NCI-H1436 treated with DMSO at 0.1 percent for 48 hours (cell line): ENCODE measurements at places on chromosomes 16 and 17.

DNA sequence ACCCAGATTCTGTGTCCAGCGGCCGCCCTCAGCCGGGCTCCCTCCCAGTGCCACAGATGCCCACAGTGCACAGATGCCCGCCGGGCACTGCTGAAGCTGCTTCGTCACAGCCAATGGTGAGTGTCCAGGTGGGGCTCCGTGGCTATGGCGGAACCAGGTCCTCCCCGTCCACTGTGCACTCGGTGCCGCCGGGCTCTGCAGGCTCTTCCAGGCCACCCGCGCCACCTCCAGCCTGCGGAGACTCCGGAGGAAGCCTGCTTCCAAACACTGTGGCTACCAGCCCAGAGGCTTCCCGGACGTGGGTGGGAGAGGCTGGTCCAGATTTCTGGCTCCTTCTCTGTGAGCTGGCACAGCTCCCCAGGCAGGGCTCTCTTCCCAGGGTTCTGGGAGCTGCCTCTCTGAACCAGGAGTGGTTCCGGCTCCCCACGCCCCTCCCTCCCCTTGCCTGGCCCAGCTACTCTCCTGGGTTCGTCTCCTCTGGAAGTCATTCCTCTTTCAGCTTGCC is 2.8 kb upstream of the PYCR1 start:
- DNase-seq = no peak

DNA sequence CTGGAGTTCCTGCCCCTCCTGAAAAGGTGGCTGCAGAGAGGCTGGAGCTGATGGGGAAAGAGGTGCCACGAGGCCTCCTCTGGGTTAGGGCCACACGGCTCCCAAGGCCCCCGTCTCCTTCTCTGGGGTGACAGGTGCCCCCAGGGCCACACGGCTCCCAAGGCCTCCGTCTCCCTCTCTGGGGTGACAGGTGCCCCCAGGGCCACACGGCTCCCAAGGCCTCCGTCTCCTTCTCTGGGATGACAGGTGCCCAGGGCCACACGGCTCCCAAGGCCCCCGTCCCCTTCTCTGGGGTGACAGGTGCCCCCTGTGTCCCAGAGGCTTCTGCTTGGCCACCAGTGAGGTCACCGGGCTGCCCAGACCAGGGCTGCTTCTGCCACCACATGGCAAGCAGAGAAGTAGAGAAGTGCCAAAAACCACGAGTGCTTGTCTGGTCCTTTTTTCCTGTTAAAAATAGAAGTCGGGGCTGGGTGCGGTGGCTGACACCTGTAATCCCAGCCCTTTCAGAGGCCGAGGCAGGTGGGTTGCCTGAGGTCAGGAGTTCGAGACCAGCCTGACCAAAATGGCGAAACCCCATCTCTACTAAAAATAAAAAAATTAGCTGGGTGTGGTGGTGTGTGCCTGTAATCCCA is 4.1 kb downstream of the CAPN15 start:
- no peak for DNase-seq

DNA sequence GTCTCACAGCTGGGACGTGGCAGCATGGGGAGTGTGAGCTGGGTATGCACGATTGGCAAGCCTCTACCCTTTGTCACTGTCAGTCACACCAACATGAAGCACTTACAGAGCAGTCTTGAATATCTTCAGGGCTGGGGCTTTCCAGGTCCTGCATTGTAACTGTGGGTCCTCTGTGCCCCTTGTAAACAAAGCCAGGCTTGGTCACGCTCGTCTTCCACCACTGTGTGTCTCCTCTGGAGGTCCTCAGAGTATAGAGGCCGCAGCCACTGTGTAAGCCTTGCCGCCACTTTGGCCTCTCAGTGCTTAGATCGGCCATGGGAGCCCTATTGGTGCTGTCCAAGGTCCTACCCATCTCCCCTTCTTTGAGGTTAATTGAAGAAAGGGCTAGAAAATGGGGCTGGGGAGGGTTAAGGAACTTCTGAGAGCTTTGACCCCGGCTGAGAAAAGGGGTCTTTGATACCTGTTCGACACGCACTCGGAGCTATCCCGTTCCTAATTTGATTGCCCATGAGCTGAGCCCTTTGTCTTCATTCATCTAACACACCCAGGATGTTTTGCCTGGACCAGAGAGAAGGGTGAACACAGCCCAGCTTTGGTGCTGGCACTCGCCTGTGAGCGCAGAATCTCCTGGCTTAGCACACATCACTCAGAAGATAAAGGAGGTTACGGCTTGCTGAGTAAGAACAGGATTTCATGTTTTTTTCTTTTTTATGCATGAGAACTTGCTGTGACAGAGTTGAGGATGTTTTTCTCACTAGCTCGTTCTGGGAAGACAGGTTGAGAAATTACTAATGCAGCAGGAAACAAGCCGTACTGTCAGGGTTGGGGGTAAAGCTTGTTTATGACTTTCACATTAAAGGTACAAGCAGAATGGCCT is 267.9 kb downstream of the CPPED1 start:
- DNase-seq = no peak

GRCh38 chr16:3358871-3359270 is 3.2 kb downstream of the OR2C1 start:
- DNase-seq = no peak

DNA sequence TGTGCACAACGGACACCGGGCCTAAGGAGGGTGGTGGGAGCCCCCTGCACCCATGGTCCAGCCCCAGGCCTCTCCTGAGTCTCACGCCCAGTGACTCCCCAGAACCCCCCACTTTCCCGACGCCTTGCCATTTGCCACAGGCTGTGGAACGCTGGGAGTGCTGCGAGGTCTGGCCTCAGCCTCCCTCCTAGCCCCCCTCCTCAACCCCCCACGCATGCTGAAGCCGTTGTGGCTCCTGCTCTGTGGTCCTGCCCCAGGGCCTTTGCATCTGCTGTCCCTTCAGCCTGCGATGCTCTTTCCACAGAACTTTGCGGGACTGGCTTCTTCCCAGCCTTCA is 226.0 kb upstream of the GSE1 start:
- DNase-seq = no peak

- no peak for DNase-seq
Observed at GRCh38 chr17:28737770-28738679, 5.8 kb upstream of the TRAF4 start.

DNA sequence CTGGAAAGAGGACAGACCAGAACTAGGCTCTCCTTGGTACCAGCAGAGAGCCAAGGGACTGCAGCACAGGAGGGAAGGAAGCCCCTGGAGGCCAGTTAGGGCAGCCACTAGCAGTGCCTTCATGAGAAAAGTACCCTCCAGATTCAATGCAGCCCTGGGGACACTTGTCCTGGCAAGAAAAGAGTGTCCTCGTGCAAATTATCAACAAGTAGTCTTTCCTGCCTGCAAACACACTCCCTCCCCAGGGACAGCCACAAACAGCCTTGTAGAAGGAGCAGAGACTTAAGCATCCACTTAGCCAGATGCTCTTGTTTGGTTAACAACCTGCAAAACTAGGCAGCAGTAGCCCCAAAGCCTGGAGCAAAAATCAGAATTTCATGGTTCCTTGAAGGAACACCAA is 24.3 kb downstream of the CENPV start:
- DNase-seq = peak; percentile 61

- no peak for DNase-seq
Observed at GRCh38 chr16:68246121-68246520, 948 bp downstream of the PLA2G15 start.

DNA sequence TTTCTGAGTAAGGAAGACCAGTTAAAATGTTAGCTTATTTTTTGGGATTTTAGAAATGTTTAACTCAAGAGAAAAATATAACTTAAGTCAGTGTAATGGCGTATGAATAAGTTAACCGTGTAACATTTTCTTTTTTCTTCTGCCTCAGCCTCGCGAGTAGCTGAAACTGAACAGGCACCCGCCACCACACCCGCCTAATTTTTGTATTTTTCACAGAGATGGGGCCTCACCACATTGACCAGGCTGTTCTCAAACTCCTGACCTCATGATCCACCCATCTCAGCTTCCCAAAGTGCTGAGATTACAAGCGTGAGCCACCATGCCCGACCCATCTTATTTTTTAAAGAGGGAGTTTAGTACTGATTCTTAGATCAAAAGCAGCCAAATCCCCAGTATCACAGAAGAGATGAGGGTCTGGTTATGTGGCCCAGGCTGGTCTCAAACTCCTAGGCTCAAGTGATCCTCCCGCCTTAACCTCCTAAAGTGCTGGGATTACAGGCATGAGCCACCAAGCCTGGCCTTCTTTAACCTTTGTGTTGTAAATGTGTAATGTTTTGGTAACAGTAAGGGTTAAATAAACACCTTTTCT is 16.8 kb downstream of the PITPNC1 start:
- no peak for DNase-seq

GRCh38 chr16:82911925-82912324 is 285.2 kb downstream of the CDH13 start:
- DNase-seq = no peak

- DNase-seq = no peak
Observed at GRCh38 chr16:88325976-88326375, 56.8 kb upstream of the ZNF469 start.
